ENCODE measurements at places on chromosomes 3 and 15.

- DNase-seq = no peak
These were observed 57.4 kb upstream of the IQSEC1 start for GRCh38 chr3:13130464-13131193.

- no peak for DNase-seq
These were observed 44.1 kb downstream of the LRIG1 start for GRCh38 chr3:66456711-66457173.

GRCh38 chr15:85282504-85283115 is 97.8 kb upstream of the AKAP13 start:
- DNase-seq = no peak

- no peak for DNase-seq
These were observed 20.2 kb upstream of the SKIC8 start for GRCh38 chr15:78319588-78319987.

GRCh38 chr3:69283496-69283895 is 102.4 kb downstream of the FRMD4B start:
- no peak for DNase-seq

- DNase-seq = no peak
These were observed 180.4 kb upstream of the STT3B start for GRCh38 chr3:31352331-31352730.

GRCh38 chr15:82315519-82316246 is 33.6 kb downstream of the GOLGA6L10 start:
- no peak for DNase-seq

GRCh38 chr15:72344602-72345001 is 24.6 kb upstream of the CELF6 start:
- no peak for DNase-seq

GRCh38 chr15:93250950-93251349 is 161.9 kb upstream of the RGMA start:
- no peak for DNase-seq

Data from AG09309 (cell line).